KBM-7 (cell line): ENCODE measurements at places on chromosomes 16 and 17.

GRCh38 chr16:1785846-1786170 is 3.0 kb downstream of the NUBP2 start:
- no peak for DNase-seq

GRCh38 chr17:73632513-73632912 is 11.7 kb downstream of the SDK2 start:
- DNase-seq: no peak

DNA sequence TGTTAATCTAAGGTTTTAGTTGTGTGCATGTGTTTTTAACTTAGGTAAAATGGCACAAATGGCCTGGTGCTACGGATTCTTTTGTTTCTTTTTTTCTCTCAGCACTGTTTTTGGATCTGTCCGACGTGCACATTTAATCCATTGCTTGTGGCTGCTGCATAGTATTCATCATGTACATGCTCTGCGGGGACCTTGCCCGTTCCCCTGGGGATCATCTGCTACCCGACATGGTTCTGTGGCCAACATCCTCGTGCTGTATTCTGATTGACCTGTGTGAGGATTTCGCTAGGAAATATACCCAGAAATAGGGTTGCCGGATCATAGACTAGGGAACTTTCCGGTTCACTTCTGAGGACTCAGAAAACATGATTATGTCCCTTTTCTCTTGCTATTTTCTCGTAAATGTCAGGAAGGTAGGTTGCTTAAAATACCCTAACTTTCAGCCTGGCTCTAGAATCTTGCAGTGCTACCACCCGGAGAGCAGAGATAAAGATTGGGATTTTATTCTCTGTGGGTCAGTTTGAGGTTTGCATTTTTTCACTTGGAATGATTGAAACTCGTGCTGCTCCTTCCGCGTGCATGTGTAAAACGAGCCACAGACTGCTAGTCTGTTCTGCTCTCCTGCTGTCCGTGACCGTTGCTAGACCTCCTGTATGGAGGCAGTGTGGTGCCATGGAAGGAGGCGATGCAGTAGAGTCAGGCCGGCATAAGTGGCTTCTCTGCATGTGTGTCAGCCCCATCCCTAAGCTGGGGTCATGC is 42.9 kb downstream of the LDHD start:
- no peak for DNase-seq

- DNase-seq: no peak
Observed at GRCh38 chr16:53257001-53257400, 177.3 kb upstream of the RBL2 start.

DNA sequence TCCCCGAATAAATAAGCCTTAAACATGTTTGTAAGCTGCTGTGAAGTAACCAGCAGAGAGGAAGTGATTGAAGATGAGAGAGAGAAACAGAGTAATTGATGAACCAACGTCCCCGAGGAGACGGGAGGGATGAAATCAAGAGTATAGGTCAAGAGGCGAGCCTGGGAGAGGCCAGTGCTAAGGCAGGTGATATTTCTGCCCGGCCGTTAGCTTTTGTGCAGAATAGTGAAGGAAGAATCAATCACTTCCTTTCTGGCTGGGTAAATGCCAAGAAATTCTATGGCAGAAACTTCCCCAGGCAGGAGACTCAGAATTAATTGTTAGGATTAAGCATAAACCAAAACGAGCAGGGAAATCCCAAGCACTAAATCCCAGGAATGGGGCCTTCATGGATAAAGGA is 273.8 kb downstream of the CDH13 start:
- no peak for DNase-seq

GRCh38 chr17:78885956-78886355 is 17.0 kb downstream of the CEP295NL start:
- DNase-seq: no peak

GRCh38 chr16:83516931-83517330 is 290.8 kb upstream of the HSBP1 start:
- DNase-seq: no peak

- DNase-seq: peak; percentile 86
Observed at GRCh38 chr17:35486920-35487732, 38.6 kb upstream of the SLFN13 start.

- DNase-seq: no peak
Observed at GRCh38 chr17:48825446-48826381, 5.1 kb upstream of the CALCOCO2 start.

- DNase-seq: peak; percentile 71
Observed at GRCh38 chr17:47981462-47981861, 10.5 kb downstream of the CDK5RAP3 start.

DNA sequence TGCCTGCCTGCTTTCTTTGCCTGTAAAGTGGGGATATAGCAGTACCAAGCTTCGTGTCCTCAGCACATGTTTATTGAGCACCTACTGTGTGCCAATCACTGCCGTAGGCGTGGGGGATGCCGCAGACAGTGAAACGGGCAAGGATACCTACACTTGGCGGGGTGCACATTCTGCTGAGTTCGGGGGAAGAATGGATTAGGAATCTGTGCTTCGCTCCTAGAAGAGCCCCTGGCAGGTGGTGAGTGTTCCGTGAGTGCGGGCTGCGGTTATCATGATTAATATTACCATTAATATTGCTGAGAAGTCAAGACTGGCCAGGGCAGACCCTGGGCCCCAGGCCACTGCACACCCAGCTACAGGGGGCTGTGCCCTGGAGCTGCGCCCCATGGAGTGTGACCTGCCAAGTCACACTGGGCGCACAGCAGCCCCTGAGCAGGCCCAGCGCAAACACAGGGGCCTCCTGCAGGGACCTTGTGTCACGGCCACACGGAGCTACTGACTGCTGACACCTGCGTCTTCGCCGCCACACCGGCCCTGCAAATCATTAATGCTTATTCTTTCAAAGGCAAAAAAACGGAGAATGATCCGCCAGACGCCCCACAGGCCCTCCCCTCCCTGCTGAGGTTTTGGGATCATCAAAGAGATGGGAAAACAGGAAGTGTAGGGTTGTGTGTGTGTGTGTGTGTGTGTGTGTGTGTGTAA is 213.4 kb upstream of the GSE1 start:
- peak; percentile 58 for DNase-seq

- DNase-seq: no peak
Observed at GRCh38 chr17:38886643-38887010, 16.8 kb downstream of the LASP1 start.

DNA sequence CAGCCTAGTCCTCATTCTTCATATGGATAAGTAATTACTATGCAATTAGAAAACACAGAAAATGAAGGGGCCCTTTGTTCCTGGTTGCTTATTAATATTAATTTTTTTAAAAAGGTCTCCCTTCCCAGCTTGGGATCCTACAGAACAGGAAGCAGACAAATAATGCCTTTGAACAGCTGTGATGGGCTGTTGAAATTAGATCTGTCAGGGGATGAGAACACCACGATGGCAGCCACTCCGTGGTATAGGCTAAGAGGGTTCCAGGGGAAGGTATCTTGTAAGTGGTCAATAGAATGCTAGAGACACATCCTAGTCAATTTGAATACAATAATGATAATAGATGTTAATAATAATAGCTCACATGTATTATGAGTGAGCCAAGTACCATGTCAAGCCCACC is 83.1 kb downstream of the CCDC182 start:
- no peak for DNase-seq

DNA sequence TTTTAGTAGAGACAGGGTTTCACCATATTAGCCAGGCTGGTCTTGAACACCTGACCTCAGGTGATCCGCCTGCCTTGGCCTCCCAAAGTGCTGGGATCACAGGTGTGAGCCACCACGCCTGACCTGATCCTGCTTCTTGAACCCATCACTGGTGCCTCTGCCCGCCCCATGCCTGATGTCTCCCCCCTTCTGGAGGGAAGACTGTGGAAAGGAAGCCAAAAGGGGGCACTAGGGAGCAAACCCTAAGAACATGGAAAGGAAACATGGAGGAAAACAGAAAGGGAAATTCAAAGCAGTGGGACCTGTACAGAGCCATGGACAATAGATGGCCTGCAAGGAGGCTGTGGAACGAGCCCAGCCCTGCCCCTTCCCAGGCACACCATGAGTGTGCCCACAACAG is 31.1 kb upstream of the FASN start:
- DNase-seq: no peak

- no peak for DNase-seq
Observed at GRCh38 chr16:66471264-66471663, 44.2 kb downstream of the BEAN1 start.

- no peak for DNase-seq
Observed at GRCh38 chr17:73592501-73592961, 51.7 kb downstream of the SDK2 start.

GRCh38 chr17:17231621-17232302 is 5.2 kb downstream of the FLCN start:
- no peak for DNase-seq

DNA sequence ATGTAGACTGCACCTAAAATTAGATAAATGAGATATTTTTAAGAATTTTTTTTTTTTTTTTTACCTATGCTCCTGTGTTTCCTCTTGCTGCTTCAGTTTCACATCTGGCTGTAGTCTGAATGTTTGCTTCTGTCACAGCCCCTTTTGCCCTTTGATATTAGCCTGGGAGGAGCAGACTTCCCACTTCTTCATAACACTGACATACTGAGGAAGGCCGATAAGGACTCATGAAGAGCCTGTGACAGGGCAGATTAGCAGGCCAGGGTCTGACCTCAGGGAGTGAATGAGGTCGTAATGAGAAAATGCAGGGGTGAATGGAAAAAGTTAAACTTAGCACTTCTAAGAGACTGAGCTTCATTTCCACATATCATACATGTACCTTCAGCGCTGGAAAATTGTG is at the start of gene SLFN14:
Gene SLFN14, minus strand, starts transcription at position 117 of the 400 bp plus-strand sequence. CDS start 2,757 bp downstream, outside the sequence.
- peak; percentile 91 for DNase-seq

GRCh38 chr17:16129441-16130205 is 85.7 kb downstream of the NCOR1 start:
- no peak for DNase-seq

- DNase-seq: no peak
Observed at GRCh38 chr16:8921347-8921984, 39.3 kb downstream of the LITAFD start.

DNA sequence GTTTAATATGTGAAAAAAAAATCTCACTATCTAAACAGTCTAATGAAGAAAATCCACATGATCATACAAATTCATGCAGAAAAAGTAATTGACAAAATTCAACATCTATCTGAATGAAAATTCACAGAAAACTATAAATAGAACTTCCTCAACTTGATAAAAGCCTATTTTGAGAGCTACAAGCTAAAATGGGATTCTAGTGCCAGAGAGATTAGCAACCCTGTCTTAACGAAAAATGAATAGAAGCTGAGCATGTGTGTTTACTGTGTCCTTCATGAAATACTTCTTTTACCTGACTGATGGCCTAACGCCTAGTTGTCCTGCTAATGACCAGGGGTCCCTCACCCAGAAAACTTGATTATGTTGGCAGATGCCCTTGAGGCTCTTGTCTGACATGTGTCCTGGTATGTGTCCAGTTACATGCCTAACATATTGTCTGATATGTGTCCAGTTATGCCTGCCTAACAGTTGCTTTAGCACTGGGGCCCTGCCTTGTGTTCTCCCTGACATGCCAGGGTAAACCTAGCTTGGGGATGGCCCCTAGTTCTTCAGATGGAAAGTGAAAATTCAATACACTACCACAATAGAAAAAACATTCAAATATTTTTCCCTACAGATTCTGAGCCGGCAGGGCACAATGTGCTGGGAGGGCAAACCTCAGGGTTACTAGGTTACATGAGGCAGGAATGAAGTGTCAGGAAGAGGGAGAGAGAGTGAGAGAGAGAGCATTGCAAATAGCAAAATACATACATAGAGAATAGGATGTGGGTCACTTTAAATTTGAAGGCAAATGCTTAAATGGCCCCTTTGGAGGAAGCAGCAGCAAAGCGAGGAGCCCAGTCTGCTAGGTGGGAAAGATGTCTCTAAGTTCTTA is 834.0 kb downstream of the CDH11 start:
- DNase-seq: no peak

DNA sequence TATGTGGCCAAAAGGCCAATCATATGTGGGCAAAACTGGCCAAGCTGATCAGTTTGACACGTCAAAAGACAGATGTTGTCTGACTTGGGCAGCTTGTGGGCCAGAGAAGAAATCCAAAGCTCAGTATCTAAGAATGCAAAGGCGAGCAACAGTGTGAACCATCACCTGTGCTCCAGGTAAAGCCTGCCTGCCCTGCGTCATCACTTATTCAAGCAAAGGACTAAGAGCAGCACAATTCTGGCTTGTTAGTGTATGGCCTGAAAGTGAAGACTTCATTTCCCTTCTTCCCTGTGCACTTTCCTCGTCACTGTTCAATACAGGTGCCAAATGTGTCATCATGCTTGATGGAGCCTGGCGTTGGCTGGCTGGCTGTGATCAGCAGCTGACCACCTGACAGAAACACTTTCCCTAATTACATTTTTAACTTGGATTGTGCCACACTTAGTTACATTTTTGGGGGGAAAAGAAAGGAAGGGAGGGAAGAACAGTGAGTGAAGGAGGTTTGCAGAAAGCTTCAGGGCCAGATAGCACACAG is 4.7 kb downstream of the FAM20A start:
- DNase-seq: no peak

DNA sequence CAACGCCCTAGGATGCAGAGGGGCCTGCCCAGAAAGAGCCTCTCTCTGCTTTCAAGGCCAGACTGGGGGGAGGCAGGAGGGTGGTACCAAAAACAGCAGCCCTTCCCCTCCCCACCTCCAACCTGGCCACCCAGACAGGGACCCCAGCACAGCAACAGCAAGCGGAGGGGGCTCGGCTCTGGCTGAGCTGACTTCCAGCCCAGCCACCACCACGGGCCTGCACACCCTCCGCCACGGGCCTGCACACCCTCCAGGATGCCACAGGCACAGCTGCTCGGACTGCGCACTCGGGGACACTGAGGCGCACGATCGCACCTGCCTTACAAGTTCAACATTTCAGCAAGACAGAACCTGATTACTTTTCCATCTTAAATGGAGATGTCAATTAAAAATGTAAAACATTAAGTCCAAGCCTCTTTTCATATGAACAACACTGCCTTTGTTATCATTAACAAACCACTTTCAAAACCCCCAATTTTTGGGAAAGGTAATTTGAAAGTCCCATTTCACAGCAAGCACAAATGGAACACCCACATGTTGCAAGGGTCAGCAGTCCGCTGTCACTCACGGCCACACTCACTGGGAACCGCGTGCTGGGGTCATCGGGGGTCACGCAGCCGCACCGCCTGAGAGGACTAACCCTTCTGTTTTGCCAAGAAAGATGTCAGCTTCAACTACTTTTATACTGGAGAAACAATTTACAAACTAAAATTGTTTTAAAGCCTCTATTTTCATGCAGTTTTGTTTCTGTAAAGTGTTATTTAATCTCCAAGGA is 76.4 kb downstream of the ANKRD11 start:
- no peak for DNase-seq

GRCh38 chr17:51703361-51704341 is 443.3 kb downstream of the UTP18 start:
- no peak for DNase-seq

DNA sequence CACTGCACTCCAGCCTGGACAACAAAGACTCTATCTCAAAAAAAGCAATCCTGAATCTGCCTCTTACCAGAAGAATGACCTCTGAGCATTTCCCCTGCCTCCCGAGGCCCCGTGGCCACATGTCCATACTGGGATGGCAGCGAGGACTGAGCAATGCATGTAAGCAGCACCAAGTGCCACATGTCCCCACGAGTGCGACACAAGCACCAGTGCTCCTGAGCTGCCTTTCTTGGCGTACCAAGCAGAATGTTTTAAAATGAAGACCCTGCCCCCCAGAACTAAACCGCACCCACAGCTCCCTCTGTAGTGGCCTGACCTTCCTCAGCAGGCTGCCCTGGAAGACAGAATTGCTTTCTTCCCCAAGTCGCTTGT is 373.3 kb downstream of the SLC39A11 start:
- DNase-seq: no peak

- DNase-seq: no peak
Observed at GRCh38 chr17:3385869-3386816, at the start of gene OR3A2. Gene OR3A2, minus strand, starts transcription at chr17:3386308.
